ENCODE measurements at places on chromosomes 3 and 15.

- no peak for DNase-seq
These were observed 35.2 kb downstream of the CMSS1 start for GRCh38 chr3:99852851-99853250.

- no peak for DNase-seq
These were observed 62.5 kb upstream of the TLE3 start for GRCh38 chr15:70160267-70160666.

GRCh38 chr15:39789736-39790135, 7.1 kb upstream of the FSIP1 start:
- DNase-seq, result no peak

DNA sequence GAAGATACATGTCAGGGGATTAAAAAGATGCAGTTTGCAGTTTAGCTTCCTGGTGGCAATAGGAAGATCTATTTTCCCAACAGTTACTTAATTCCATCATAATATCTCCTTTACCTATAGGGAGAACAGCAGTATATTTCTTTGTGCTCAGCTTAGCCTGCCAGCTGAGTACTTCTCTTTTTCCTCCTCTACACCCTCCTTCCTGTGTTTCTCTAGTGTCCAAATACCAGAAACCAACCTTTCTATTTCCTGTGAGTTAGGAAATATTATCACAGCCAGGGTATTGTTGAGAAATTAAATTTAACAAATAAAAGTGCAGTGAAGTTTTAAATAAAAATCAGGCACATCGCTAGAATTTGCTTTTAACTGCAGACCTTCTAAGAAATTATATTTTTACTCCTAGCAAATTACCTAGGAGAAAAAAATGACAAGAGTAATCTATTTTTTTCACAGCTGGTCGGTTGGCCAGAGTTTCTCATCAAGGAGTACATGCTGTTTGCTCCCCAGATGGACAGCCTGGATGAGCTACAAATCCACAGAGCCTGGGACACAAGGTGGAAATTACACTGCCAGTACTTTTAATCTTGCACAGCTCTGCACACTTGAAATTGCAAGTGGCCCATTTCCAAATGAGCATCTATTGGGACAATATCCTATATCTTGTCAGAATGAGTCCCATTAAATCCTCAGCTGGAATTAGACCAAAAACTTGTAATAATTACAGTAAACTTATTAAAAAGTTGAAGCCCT, 185.2 kb upstream of the CFAP20DC start:
- no peak for DNase-seq

DNA sequence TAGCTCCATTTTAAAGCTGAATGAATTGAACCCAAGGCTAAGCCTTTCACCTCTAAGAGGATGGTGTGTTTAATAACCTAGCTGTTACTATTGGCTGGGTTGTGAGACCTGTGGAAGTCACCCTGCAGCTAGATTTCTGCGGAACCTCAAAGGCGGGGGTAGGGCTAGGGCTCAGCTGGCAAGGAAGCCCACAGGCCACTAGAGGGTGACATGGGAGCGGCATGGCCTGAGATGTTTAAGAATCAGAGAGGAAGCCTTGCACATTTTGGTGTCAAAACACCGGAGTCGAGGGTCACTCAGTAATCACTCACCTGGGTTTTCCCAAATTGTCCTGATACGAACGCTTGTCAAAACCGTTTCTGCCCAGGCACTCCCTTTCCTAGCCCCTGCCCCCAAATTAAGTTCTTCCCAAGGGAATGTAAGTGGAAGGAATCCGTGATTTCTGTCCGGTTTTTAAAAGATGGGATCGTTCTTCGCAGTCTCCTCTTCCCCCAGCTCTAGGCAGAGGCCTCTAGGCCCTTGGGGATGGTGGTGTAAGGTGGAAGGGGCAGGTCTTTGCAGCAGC, 3.8 kb upstream of the ACAD9 start:
- DNase-seq, result peak; percentile 75

- no peak for DNase-seq
These were observed 33.0 kb upstream of the HHATL start for GRCh38 chr3:42735615-42736014.

GRCh38 chr3:172564499-172564898, 41.3 kb upstream of the TNFSF10 start:
- no peak for DNase-seq

DNA sequence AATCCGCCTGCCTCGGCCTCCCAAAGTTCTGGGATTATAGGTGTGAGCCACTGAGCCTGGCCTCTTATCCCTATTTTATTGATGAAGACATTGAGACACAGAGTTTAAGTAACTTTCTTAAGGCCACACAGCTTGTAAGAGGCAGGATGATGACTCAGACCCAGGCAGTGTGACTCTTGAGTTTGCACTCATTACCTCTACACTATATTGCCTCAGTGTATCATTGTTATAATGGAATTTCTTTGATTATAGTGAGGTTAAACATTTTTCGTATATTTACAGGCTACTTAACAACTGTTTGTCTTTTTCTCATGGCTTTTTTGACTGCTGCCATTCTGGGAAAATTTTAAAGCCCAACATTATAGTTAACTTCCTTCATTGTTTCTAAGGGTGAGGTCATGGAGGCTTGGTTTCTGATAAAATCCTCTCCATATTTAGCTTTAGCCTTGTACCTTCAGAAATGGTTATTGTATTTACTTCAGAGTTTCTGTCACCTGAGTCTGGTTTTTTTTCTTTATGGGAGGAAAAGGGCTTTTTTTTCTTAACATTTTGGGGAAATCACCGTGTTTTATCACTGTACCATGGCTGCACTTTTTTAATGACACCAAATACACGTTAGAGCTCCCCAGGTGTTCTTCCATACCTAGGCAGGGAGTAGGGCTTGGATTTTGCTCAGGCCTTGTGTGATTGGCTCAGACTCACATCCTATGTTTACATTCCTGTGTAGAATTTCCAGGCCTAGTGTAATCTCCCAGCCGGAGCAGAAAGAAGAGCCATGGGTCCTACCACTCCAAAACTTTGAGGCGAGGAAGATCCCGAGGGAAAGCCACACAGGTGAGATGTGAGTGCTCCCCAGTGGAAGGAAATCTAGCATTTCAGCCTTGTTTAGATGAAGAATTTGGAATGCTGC, 6.3 kb downstream of the ZNF774 start:
- no peak for DNase-seq

- no peak for DNase-seq
These were observed 31.3 kb upstream of the TMEM115 start for GRCh38 chr3:50390508-50391224.

DNA sequence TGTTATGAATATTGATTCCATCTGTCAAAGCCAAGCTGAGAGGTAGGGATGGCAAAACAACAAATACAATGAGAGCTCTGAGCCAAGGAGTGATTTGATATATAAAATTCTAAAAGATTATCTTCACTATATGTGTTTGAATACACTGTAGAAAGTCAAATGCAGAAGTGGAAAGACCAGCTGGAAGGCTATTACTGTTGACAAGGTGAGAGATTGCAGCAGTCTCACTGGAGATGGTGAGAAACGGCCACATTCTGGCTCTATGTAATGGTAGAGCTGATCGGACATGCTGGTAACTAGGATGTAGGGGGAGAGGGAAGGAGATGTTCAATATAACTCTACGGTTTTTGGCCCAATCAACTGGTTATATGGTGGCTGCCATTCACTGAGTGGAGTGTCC, 434.2 kb upstream of the SUCLG2 start:
- no peak for DNase-seq

- peak; percentile 25 for DNase-seq
These were observed 27.6 kb upstream of the RAB7A start for GRCh38 chr3:128698211-128699047.

DNA sequence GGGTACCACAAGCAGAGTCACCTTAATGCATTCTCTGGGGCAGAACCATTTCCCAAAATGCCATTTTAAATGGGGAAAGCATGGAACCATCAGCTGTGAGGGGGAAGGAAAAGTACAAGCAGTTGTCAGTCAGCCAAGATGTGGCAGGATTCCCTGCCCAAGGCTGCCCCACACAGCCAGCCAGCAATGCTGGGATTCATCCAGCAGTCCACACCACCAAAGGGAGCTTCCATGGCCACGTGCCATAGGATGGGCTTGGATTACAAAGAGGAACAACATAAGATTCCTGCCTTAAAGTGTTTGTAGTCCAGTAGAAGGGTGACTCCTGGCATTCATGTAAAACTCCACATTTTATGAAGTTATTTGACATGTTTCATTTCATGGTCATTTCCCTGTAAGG, 233.3 kb downstream of the SHOX2 start:
- no peak for DNase-seq

DNA sequence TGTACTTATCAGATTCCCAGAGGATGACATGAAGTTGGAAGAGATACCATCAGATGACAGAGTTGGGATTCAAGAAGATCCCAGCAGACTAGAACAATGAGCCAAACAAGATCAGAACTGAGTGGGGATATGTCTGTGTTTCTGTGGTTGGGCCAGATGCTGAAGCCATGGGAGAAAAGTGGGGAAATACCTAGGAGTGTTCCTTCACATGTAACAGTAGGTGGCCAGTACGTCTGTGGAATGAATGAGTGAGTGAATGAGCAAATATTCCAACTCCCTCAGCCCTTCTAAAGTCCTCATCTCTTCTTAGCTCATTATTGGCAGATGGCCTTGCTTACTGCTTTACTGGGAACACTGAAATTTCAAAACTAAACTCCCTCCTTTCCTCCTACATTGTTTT, 32.2 kb upstream of the GREM1 start:
- no peak for DNase-seq

DNA sequence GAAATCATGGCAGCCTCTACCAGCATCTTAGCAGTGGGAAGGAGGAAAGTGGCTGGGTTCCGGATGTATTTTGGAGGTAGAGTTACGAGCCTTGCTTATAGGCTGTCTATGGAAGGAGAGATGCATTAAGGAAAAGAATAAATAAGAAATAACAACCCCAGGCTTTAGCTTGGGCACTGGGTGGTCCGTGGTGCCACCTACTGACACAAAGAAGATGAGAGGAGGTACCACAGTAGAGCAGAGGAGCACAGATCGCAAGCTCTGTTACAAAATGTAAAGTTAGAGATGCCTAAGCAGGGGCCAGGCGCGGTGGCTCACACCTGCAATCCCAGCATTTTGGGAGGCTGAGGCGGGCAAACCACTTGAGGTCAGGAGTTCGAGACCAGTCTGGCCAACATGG, 74.8 kb downstream of the TMEM39A start:
- DNase-seq, result no peak

DNA sequence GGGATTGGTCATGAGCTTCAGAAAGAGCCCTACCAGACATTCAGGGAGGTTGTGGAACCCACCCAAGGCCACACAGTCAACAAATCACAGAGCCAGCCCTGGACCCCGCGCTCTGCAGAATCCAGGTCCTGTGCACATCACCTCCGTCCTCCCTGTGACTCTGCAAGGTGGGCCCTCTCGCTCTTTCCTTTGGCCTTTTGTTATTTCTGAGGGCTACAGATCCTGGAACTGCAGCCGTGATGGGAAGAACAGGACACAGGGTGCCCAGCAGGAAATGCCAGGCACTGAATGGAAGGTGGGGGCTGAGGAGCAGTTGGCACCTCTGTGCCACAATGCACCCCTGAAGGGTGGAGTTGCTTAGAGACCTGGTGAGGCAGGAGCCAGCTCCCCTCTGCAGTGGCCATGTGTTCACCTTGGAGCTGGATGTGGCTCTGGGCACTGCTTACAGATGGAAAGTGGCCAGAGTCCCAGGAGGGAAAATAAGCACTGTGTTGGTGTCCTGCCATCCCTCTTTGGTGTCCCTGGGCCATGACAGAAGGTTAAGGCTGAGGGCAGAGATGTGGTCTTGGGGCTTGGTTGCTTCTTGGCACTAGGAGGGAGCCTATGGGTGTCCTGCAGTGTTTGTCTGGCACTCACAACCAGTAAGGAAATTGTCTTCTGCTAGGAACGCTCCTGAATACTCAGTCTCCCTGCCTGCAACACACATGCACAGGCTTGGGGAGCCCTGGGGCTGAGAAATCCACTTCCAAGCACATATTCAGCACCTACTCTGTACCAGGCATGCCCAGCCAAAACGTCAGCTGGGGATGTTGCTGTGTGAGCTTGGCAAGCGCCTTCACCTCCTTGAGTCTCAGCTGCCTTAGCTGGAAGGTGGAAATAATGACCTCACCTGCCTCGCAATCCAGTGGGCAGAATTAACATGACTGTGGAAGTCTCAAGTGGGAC, 98.0 kb upstream of the SLC6A6 start:
- no peak for DNase-seq

DNA sequence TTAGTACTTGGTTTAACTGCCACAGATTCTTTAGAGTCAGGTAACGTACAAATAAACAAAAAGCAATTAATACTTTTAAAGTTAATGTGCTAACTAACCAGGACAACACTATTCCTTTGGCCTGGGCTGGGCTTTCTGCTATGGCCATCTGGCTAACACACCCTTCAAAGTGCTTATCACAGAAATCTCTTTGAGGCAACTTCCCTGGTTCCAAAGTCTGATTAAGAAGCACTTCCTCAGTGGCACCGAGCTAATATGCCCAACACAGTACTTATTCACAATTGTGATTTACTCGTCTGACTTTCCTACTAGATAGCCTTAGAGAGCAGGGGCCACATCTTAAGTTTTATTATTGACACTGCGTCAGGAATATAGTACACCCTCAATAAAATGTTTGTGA, 191.4 kb downstream of the MEIS2 start:
- no peak for DNase-seq

DNA sequence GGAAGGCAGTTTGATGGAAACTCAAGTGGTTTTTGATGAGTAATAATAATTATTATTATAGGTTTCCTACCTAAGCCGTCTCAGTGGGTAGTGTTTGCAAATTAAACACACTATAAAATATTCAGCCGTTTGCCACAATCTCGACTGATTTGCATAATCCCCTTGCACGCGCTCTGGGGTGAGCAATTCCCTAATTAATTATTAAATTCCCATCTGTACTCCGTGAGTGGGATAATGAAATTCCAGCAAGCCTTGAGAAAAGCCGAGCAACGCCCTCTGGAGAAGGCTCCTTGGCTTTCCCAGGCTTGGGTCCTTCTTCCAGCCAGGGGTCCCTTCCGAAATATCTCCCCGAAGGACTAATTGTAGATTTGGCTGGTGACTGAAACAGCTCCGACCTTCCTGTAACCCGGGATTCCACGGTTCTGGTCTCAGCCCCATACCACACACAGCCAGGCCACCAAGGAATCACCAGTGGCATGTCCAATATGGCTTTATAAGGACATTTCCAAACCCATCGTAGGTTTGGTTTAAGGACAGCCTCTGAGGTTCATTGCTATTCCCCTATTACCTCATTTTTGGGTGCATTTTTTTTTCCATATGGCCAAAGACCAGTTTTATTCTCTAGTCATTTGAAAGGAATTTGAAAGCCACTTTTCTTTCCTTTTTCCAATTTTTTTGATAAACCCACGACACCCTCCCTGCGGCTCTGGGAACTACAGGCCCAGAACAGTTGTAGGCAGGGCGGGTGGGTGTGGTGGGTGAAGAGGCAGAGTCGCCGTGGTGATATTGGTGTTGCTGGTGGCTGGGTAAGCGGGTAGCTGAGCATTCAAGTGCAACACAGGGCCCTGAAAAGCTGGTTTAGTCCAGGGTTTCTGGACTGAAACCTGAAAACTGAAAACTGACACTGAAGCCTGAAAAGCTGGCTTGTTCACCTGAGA, 33.2 kb upstream of the RGMA start:
- DNase-seq, result no peak

Measured in HAP-1 (cell line).